ENCODE measurements at places on chromosomes 12 and 14. TPM values are rescaled to one million over a fixed set of nuclear protein-coding genes. Genes with fewer than 3 reads are reported as not detected.

Gene TAS2R10
- total RNA-seq, result 0.75 TPM

Gene CCDC196
- not detected for total RNA-seq

Gene KLRC2
- 0.40 TPM for total RNA-seq

Gene GNB3
- 2.0 TPM for total RNA-seq

Gene POLR3B
- total RNA-seq, result 11.4 TPM

Gene CISTR
- total RNA-seq, result not detected

Gene PYM1
- total RNA-seq, result 29.3 TPM

Gene MYL2
- 24.6 TPM for total RNA-seq

All from myocyte (in vitro differentiated cells).